Nephron progenitor cell (in vitro differentiated cells): ENCODE measurements at places on chromosomes 3 and 15.
A peak's percentile ranks its signal among the peaks of the same experiment; 100 is the strongest.

DNA sequence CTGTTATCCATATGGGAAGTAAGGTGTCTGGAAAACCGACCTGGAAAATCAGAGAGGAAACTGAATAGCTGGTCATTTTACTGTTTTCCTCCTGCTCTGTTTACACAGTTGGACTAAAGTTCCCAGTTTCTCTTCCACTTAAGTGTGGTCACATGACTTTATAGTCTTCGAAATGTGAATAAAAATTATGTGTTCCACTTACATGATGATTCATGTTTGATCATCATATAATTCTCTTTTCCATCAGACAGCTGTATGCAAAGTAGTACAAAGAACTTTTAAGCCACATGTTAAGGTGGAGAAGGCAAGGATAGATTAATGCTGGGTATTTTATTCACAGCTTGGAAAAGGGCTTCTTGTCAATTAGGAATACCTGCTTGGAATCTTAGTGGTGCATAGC is 525.5 kb upstream of the BCHE start:
- DNase-seq: no peak
- H3K4me1 ChIP-seq: no peaks in the 10 kb centered on the region
- no peak overlapping the region for H3K4me3 ChIP-seq
- H3K27ac ChIP-seq: no peak overlapping the region
- H3K36me3 ChIP-seq: no peaks in the 10 kb centered on the region

- no peaks in the 10 kb centered on the region for H3K36me3 ChIP-seq
- no peak overlapping the region for H3K27ac ChIP-seq
- DNase-seq: no peak
- H3K4me3 ChIP-seq: no peak overlapping the region
- H3K4me1 ChIP-seq: no peaks in the 10 kb centered on the region
These were observed 67.9 kb upstream of the TNIK start for GRCh38 chr3:171528102-171528501.

- H3K4me1 ChIP-seq: no peaks in the 10 kb centered on the region
- DNase-seq: no peak
- peaks cover 7% of the 10 kb centered on the region for H3K27me3 ChIP-seq
- peak overlapping the region; percentile 69 for H3K27ac ChIP-seq
- H3K4me3 ChIP-seq: no peak overlapping the region
These were observed 11.3 kb upstream of the MANF start for GRCh38 chr3:51373658-51374421.

GRCh38 chr3:33602829-33603228 is 115.2 kb downstream of the CLASP2 start:
- DNase-seq: no peak
- H3K27me3 ChIP-seq: no peaks in the 10 kb centered on the region
- peaks cover 6% of the 10 kb centered on the region for H3K4me1 ChIP-seq
- no peak overlapping the region for H3K27ac ChIP-seq
- no peak overlapping the region for H3K4me3 ChIP-seq
